Cardiac muscle cell (in vitro differentiated cells and primary cell): ENCODE measurements at places on chromosomes 4 and X. TPM values are rescaled to one million over a fixed set of nuclear protein-coding genes. Genes with fewer than 3 reads are reported as not detected.

SYN1 gene
- polyA plus RNA-seq, result 10.8 and 12.6 TPM in 2 replicates

POLN gene
- 8.5 and 9.0 TPM in 2 replicates for polyA plus RNA-seq

TAF1 gene
- 3.8 and 7.8 TPM in 2 replicates for polyA plus RNA-seq

PCYT1B gene
- polyA plus RNA-seq, result 17.2 and 25.5 TPM in 2 replicates
